ENCODE measurements at places on chromosomes 16 and 17.
A peak's percentile ranks its signal among the peaks of the same experiment; 100 is the strongest.

DNA sequence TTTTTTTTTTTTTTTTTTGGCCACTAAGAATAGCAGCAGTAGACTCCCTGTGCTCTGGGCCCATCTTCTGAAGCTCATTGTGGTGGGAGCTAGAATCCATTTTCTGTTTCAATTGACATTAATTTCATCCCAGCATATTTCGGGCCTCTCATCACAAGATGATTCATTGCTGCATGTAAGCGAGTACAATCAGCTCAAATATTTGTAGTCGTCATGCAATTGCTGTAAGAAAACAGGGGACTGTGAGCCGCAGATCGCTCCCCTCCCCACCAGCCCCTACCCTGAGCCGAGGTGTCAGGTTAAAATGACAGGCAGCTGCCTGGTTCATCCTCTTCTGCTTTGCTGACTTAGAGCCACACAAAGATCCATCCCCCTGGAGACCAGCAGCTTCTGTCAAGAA lies 358.8 kb upstream of the CDH5 start:
- DNase-seq, result no peak

GRCh38 chr17:65730711-65731169 lies 169.3 kb upstream of the AXIN2 start:
- no peak for DNase-seq

DNA sequence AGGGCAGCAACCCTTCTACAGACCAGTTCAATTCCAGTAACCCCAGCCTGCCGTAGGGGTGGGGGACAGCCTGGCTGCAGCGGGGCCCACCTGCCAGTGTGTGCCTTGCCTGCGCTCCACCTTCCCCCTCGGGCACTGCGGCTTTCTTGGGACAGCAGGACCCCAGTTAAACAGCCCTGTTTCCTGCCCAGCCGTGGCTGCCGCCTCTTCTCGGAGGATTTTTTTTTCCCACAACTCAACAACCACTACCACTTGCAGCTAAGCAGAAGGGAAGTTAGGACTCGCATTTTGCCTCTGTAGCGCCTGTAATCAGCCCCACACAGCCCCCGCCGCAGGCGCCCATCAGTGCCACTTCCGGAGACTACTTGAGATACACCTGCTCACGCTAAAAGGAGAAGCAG lies 76.1 kb downstream of the RAI1 start:
- peak; percentile 54 for DNase-seq

DNA sequence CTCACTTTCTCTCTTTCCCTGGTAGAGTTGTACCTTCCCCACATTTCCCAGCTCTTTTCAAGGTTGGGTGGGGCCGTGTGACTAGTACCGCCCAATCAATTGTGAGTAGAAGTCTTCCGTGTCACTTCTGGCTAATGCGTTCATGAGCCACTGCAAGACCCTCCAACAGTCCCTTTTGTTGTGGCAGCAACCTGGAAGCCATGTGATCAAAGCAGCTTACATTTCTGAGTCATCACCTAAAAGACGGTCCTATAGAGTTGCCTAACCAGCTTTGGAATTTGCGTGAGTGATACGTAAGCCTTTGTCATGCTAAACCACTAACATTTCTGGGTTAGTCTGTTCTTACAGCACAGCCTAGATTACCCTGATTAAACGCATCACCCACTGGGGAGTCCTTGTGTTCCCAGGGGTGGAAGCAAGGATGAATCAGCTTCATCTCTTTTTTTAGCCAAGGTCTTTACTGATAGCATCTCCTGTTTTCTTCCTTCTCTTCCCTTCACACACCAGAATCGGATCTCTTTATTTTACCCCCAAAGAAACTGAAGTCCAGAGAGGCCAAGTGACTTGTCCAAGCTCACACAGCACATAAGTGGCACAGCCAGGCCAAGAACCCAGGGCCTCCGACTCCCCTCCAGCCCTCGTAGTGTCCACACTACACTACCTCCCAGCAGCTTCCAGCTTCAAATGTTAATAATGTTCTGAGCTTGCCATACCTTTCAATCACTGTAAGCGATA lies 366.3 kb upstream of the XYLT1 start:
- no peak for DNase-seq

- DNase-seq, result no peak
Observed at GRCh38 chr17:82248815-82249674, 20.2 kb downstream of the SLC16A3 start.

DNA sequence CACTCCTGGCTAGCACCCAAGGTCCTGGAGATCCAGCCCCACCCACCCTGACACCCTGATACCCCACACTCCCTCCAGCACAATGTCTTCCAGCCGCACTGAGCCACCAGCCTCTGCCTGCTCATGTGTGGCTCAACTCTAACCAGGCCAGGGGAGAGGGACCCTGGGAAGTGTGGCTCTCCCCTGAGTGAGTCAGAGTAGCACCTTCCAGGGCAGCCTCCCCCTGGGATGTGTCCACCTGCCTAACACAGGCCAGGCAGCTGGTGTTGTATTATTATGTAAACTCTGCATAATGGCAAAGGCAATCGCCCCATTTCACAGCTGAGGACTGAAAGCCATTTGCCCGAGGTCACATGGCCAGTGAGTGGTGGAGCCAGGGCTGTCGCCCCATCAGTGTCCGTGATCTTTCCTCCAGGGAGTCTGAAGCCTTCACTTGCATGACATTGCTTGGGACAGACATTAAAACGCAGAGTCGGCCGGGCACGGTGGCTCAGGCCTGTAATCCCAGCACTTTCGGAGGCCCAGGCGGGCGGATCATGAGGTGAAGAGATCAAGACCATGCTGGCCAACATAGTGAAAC lies 84.2 kb upstream of the FOXF1 start:
- no peak for DNase-seq
